AG04450 (cell line): ENCODE measurements at places on chromosomes 11 and 22. TPM values are rescaled to one million over a fixed set of nuclear protein-coding genes. Genes with fewer than 3 reads are reported as not detected.

Gene OR9G1
- polyA plus RNA-seq, result not detected in 2 replicates

Gene CCT8L2
- polyA plus RNA-seq, result not detected in 2 replicates

Gene APOL1
- 3.8 and 4.8 TPM in 2 replicates for polyA plus RNA-seq

DNA sequence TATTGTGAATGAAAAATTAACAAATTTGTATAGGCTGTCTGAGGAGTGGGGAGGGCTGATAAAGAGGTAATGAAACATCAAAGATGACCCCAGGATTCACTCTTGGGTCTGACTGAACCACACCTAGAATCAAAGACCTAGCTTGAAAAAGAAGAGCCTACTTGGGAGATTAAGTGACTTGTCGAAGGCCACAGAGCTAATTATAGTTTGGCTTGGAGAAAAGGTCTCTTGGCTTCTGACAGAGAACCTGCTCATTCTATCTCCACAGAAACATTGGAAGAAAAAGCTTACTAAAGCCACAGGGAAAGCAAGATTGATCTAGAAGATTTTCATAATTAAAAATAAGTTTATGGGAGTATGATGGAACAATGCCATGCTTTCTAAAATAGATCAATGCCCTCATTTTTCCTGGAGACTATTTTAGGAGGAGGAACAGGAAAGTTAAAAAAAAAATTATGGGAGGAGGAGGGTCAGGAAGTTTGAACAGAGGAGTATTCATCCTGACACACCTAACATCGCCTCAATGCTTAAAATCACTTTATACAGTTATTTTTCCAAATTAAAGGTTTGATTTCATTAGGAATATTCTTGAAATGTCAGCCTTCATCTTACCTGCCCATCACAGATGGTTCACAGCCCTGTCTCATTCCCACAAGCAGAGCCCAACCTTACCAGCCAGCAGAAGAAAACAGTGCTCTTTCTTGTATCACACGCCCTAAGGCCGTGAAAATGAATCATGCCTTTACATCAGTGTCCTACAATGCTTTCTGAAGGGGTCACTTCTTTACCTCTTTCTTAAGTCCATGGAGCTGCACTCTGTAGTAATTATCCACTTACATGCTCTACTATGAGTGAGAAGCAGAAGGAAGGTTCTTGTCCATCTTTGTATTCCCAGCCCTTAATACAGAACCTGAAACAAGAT, 231.1 kb upstream of the MPPED2 start:
- DNase-seq, result no peak

- DNase-seq, result no peak
Observed at GRCh38 chr11:107962181-107962580, 33.9 kb downstream of the RAB39A start.

- DNase-seq, result no peak
Observed at GRCh38 chr11:69511358-69512055, 30.0 kb downstream of the LINC01488 start.

- no peak for DNase-seq
Observed at GRCh38 chr11:102546427-102546826, 15.9 kb upstream of the MMP7 start.

- no peak for DNase-seq
Observed at GRCh38 chr22:25692397-25693267, 49.4 kb upstream of the MYO18B start.

- DNase-seq, result no peak
Observed at GRCh38 chr11:120467627-120468026, 43.9 kb upstream of the GRIK4 start.

GRCh38 chr11:89489930-89490329, 1.2 kb downstream of the NOX4 start:
- DNase-seq, result no peak

DNA sequence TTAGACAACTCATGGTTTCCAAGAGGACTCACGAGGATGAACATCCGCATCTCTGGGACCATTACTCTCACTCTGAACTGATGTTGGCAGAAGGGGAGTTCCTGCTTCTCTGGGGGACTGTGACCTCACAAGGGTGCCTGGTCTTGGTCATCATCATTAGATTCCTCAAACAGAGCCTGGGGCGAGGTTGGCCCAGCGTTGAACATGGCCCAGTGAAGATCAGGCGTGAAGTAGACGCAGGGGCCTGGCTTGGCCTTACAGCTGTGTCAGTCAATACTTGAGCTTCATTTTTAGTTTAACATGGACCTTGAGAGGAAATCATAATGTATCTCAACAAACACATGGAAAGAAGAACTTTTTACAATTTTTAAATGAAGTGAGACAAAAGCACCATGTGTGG, 617.1 kb downstream of the BRD1 start:
- DNase-seq, result no peak

- no peak for DNase-seq
Observed at GRCh38 chr11:120579611-120580031, 68.1 kb downstream of the GRIK4 start.
